Stimulated activated naive CD4-positive, alpha-beta T cell (primary cell): ENCODE measurements at places on chromosomes 16 and 17.

GRCh38 chr16:316741-317464, 33.9 kb downstream of the PDIA2 start:
- DNase-seq, result no peak

- no peak for DNase-seq
Measured at GRCh38 chr17:5640726-5641125, 56.4 kb upstream of the NLRP1 start.

- DNase-seq, result no peak
Measured at GRCh38 chr16:86379505-86379846, 130.9 kb upstream of the FOXF1 start.

DNA sequence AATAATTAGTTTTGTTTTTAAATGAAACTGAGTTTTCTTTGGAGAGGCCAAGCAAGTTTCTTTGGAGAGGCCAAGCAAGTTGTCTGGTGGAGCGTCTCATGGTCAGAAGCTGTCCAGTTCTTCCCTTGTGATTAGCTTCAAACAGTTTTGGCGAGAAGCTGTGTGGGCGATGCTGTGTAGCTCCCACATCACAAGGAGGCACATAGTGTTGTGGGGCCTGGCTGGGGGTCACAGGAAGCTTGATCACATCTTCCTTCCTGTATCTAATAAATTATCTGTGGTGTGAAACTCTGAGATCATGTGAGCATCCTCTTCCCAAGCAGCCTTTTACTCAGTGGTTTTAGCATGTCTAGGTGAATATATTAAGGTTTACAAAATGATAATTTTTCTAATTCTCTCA, 33.9 kb downstream of the SPECC1 start:
- DNase-seq, result no peak

DNA sequence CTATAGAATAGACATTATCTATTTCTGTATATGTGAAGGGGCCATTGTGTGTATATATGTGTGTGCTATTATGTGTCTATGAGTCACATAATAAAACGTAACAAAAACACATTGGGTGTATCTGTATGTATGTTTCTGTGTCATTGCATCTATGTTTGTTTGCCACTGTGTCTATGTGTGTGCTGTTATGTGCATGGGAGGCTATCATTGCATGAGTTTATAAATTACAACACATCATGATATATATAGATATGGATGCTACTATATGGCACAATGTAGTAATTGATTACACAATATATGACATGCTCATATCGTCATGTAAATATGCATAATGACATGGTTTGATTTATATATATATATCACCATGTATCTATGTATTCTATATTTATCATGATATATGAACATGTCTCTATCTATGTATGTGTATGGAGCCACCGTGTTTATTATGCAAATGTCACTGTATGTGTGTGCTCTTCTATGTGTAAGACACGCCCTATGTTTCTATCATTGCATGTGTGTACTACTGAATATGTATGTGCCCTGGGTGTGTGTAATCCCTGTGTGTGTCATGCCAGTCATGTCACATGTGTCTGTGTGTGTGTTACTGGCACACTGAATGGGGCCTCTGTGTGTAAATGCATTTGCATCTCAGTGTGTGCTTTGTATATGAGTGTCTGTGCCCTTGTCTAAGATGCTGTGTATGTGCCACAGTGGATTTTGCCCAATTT, 1.4 kb upstream of the TSPOAP1 start:
- peak; percentile 38 for DNase-seq

DNA sequence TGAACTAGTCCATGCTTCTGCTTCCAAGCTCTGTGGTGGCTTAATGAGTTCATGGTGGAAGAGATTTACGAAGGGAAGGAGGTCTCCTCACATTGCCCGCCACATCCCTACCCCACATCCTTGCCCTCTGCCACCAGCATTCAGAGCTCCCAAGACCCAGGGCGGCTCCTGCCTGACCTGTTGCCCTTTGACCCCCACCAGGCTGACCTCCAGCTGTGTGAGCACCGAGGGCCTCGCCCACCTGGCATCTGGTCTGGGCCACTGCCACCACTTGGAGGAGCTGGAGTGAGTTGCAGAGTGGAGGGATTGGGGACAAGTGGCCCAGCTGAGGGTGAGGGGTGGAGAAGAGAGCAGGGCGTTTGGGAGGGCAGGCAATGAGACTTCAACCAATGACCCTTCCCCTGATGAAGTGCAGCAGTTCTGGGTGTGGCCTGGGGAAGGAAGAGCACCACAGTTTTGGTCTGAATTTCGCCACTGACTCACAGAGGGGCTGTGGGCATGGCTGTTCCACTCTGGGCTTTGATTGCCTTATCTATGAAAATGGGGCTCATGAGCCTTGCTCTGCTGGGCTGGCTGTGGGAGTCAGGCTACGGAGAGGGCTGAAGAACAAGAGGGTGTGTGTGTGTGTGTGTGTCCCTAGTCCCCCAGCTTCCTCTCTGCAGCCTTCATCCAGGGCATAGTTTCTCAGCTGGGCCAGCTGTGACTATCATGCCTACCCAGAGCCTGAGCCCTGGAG, 22.6 kb upstream of the CPNE2 start:
- DNase-seq, result no peak

- DNase-seq, result no peak
Measured at GRCh38 chr16:2981177-2981898, 1.1 kb upstream of the PKMYT1 start.

DNA sequence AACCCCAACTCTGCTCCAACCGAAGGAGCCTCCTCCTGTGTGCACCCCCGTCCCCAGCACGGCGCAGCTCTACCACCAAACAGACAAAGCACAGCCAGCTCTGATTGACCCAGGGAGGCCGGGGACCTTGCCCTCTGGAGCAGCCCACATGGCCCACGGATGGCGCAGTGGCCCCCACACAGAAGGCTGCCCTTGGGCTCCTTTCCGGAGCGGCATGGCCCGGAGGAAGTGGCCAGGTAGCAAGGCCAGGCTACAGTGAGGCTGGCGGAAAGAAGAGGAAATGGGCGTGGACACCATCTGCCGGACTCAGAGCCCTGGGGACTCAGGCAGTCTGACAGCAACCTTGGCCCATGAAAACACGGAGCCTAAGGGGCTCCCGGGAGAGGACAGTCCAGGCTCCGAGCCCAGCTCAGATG, 19.9 kb upstream of the ZC3H18 start:
- no peak for DNase-seq

GRCh38 chr16:10196999-10197398, 14.8 kb upstream of the GRIN2A start:
- no peak for DNase-seq

GRCh38 chr17:74616696-74617095, 6.8 kb downstream of the CD300E start:
- DNase-seq, result no peak

- no peak for DNase-seq
Measured at GRCh38 chr16:4410335-4411075, 5.9 kb downstream of the CORO7 start.

DNA sequence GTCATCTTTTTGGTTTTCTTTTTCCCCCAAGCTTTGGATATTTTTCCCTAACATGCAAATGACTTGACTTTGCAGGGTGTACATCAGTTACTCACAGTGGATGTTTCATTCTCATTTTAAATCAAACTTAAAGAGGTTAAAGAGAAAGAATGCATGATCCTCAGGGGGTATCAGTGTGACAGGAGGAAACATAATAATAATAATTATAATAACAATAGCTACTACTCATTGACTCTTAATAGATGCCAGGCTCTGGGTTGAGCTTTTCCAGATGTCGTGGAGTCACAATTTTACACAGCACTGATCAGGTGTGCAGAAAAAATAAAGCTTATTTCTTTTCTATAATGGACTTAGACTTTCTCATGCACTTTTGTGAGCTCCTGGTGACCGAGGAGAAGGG, 157.2 kb upstream of the CACNG3 start:
- DNase-seq, result no peak

DNA sequence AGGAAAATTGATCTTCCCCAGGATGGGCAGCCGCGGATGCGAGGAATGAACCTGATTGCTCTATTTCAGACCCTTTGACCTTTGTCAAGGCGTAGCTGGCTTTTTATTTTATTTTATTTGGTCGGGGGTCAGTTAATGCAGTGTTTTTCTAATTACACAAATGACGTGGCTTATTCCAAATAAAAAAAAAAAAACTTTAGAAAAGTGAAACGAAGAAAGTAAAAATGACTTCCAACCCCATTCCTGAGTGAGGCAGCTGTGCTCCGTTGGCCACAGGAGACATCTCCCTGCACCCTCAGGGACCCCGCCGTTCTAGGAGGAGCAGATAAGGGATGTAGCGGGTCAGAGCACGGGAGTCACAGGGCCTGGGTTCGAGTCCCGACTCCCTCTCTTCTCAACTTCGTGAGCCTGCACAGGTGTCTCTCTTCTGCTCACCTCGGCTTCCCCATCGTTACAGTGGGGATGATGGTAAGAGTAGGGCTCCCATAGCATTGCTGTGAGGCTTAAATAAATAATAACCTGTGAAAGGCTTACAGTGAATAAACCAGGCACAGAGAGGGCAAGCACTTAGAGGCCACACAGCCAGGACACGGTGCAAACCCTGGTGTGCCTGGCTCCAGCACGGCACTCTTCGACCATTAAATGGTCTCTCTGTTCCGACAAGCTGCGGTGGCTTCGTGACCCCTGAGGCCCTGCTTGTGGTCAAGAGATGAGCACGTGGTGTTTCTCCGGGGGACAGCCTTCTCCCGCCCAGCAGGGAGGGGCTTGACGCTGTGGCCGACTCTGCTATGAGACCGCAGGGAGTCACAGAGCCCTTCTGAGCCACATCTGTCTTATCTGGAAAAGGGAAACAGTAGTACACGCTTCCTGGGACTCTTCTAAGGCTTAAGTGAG, 10.2 kb downstream of the FOXF1 start:
- no peak for DNase-seq

DNA sequence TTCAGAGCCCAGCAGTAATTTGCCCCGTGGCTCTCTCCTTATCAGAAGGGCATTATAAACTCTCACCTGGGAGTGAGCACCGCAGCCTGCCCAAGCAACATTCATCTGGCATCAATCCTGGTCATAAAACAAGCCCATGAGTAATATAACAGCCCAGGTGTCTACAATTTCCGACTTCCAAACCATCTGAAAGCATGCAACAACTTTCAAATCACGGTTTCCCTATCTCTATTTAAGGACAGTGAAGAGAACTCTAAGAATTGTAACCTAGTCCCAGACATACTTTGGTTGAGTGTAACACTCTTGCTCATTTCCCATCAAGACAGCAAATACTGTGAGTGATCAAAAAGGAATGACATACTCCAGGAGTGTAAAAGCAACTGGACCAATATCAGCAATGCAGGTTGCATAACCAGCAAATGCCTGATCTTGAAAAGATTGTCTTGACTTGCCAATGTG, 487.4 kb upstream of the SOX9 start:
- DNase-seq, result no peak

DNA sequence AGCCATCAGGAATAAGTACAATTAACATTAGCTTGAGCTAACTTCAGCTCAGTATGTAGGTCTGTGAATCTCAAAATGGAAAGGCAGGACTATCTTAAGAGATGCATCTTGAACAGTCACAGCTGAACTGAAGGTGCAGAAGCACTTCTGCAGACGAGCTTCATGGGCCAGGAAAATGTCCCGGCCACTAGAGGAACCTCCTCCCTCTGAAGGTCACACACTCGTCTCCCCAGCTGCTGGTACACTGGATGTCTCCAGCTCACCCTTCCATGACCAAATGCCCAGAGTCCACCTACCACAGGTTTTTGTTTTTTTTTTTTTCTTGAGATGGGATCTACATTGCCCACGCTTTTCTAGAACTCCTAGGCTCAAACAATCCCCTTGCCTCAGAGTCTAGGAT, 33.2 kb downstream of the WDR59 start:
- DNase-seq, result no peak

GRCh38 chr17:58756246-58757161, 850 bp downstream of the PPM1E start:
- DNase-seq, result peak; percentile 5

DNA sequence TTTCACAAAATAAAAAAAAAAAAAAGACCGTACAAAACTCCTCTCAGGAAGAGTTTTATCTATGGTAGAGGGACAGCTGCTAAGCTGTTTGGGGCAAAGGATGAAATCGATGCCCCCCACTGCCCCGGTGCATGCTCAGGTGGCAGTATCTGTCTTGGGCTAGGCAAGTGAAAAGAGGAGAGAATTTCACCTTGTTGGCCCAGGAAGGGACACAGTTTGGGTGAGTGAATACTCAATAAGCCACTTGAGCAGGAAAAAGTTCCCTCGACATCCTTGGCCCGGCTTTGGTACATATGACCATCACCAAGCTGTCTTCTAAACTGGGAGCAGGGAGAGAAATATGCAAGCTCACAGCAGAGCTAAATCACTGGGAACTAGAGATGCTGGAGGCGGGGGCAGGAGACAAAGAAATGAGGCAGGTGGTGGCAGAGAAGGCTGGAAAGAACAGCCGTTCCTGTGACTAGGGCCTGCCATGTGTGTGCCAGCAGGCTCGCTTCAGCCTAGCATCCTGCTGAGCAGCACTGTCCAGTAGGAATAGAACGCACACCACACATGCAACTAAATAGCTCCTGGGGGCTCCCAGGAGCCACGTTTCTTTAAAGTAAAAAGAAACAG, 8.2 kb upstream of the EIF1 start:
- no peak for DNase-seq

- DNase-seq, result no peak
Measured at GRCh38 chr16:61005952-61006351, 1030.3 kb downstream of the CDH8 start.

- no peak for DNase-seq
Measured at GRCh38 chr17:63382826-63383225, 63.3 kb downstream of the CYB561 start.

DNA sequence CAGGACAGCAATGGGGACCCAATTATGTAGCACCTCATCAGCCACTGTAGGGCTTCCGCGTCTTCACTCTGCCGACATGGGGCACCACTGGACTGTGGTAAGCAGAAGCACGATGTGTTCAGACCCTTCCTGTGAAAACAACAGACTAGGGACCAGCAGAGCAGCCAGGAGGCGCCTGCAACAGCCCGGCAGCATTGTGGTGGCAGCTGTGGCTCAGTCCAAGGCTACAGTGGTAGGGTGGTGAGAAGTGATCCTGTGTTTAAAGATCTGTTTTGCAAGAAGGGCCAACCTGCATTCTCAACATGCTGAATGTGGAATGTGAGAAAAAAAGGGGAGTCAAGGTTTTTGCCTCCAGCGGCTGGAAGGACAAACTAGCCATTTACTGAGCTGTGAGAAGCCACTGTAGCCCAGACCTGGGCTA, 80.8 kb downstream of the GAS7 start:
- DNase-seq, result no peak
